ENCODE measurements at places on chromosomes 2 and 18. TPM values are rescaled to one million over a fixed set of nuclear protein-coding genes. Genes with fewer than 3 reads are reported as not detected.

The UBE2E3 gene
- total RNA-seq: 41.5 TPM

The DTNA gene
- 221 TPM for total RNA-seq

The SLC4A5 gene
- total RNA-seq: 1.6 TPM

GRCh38 chr2:67888351-67889005, 174.3 kb downstream of the C1D start:
- no peak for DNase-seq

DNA sequence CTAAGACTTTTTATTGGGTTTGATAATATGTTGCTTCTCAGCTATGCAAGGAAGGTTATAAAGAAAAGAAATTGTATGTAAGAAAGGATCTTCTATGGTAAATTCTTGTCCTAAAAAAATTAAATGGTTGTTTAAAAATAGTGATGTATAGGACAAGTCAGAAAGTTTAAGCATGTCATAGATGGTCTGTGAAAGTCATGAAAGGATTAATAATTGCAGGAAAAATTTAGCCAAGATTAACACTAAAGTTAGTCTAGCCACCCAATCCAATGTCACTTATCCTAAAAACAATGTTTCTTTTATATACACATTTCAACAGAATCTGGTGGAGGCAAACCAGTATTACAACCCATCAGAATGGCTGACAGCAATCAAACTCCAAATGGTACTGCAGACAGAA, 1046.7 kb upstream of the SLC39A10 start:
- no peak for DNase-seq

GRCh38 chr2:224393157-224393872, 8.6 kb downstream of the FAM124B start:
- no peak for DNase-seq

DNA sequence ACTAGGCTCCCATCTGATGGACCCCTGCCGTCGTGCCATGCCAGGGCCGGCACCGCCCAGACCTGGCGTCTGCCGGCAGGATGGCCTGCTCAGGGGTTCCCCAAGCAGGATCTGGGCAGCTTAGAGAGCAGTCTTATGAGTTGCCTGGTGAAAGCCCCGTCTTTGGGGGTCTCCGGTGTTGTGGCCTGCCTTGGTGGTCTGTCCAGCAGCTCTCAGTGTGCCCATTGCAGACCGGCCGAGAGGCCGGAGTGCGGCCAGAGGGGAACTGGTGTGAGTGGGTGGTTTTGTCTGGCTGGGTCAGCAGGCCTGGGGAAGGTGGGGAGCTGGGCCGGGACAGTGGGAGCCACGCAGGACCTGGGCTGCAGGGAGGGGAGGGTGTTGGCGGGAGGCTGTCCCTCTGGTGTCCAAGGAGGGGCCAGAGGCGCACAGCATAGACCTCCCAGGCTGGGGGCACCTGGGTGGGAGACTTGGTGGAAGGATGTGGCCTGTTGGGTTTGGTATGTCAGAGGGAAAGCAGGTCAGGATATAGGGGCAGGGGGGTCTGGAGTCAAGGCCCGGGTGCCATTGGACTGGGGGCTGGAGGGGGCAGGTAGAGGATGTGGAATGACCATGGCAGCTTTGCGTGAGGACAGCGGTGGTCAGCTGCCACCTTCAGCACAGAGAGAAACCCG, 16.5 kb downstream of the GPC1 start:
- DNase-seq: no peak

- peak; percentile 88 for DNase-seq
Observed at GRCh38 chr2:110906613-110907298, 174.4 kb downstream of the ACOXL start.

DNA sequence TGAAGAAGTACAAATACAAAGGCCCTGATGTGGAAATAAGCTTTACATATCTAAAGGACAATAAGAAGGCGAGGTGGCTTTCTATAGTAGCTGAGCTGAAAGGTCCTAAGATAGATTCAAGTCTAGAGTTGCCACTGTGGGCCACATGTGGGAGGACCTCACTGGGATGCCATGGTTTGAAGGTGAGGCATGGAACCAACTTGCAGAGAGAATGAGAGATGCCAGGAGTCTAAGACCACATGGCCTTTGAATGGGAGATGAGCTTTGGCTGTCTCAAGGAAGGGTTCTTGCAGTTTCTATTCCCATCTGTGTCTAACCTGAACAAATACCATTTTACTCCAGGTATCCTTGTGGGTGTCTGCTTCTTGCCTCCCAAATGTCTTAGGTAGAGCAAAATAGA, 53.6 kb downstream of the HNMT start:
- DNase-seq: no peak

DNA sequence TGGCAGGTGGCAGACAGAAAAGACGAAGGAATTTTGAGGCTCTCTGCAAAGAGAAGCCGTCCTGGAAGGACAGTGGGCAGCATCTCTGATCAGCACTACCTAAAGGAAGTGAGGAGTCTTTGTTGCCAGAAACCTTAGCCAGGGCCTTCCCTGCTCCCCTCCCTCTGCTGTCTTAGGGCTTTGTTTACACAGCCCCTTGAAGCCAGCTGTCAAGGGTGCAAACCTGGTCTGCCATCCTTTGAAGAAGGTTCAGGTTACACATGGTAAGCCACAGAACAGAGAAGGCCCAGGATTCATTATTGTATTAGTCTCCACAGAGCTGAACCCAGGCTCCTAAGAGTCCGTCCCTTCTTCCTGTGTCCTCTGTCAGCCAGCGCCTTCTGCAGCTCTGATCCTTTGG, 356.7 kb downstream of the TGIF1 start:
- DNase-seq: no peak

GRCh38 chr18:68679528-68679927, 35.4 kb downstream of the TMX3 start:
- DNase-seq: no peak

DNA sequence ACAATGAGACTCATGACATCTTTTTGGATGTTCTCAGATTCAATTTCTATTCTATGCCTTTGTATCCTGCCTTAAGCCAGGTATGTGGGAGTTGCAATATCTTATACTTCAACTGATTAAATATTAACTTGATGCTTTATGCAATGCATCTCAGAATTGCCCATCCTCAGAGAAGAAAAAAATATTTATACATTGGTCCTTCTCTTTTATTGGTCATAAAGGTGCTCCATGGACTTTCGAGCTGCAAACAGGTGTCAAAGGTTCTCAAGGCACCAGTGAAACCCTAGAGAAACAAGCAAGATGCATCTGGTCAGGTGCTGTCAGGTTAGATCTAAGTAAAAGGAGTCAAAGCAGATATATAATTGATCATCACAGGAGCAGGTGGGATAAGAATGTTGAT, 690.5 kb downstream of the PLCL1 start:
- no peak for DNase-seq

DNA sequence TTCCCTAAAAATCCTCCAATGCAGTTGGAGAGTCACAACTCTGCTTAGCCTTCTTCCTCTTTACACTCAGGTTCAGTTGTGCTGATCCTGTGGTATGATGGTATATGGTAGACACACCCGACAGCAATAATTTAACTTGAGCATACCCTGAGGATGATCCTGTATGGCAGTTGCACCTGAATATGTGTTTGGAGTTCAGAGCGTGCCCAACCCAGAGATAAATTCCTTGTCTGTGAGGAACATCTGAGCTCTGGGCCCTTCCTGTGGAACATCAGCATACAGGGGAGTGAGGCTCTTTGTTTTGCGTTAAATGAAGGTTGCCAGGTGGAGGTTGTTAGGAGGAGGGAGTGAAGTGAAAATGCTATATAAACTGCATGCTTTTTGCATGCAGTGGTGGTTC, 187.7 kb downstream of the MYO3B start:
- no peak for DNase-seq
